Fibroblast of lung (primary cell): ENCODE measurements at places on chromosomes 12 and 14. TPM values are rescaled to one million over a fixed set of nuclear protein-coding genes. Genes with fewer than 3 reads are reported as not detected.

KRT78 gene
- total RNA-seq = not detected in 2 replicates

ITPR2 gene
- 13.6 and 24.6 TPM in 2 replicates for total RNA-seq

BDKRB2 gene
- total RNA-seq = 43.9 and 91.5 TPM in 2 replicates

KLRC3 gene
- total RNA-seq = not detected in 2 replicates

COCH gene
- 0.33 and 0.51 TPM in 2 replicates for total RNA-seq

GLIPR1L2 gene
- total RNA-seq = 0.33 and 1.0 TPM in 2 replicates

OR4E2 gene
- not detected in 2 replicates for total RNA-seq

SIRT4 gene
- total RNA-seq = 2.3 and 2.5 TPM in 2 replicates

NTN4 gene
- 8.2 and 28.6 TPM in 2 replicates for total RNA-seq

SLCO1A2 gene
- total RNA-seq = not detected in 2 replicates

LRRIQ1 gene
- under 0.01 TPM in 2 replicates for total RNA-seq

TSHR gene
- not detected in 2 replicates for total RNA-seq

OTX2 gene
- total RNA-seq = not detected in 2 replicates

DPY19L2 gene
- 4.4 and 5.0 TPM in 2 replicates for total RNA-seq

MARK3 gene
- total RNA-seq = 93.7 and 119 TPM in 2 replicates

RTN1 gene
- total RNA-seq = under 0.01 and 0.17 TPM in 2 replicates

ANHX gene
- not detected in 2 replicates for total RNA-seq

AQP5 gene
- total RNA-seq = under 0.01 TPM in 1 of 2 replicates, not detected in the other

WSCD2 gene
- total RNA-seq = under 0.01 TPM in 1 of 2 replicates, not detected in the other

ZC2HC1C gene
- total RNA-seq = 1.5 and 1.8 TPM in 2 replicates

ATG101 gene
- 90.3 and 103 TPM in 2 replicates for total RNA-seq

TCL1B gene
- total RNA-seq = not detected in 2 replicates

CLEC4A gene
- 0.26 and 0.33 TPM in 2 replicates for total RNA-seq

SLC6A13 gene
- total RNA-seq = not detected in 2 replicates

OTUB2 gene
- total RNA-seq = 1.5 and 2.3 TPM in 2 replicates

ZNF268 gene
- total RNA-seq = 28.6 and 30.0 TPM in 2 replicates

ADCY6 gene
- 34.7 and 53.2 TPM in 2 replicates for total RNA-seq

PTCSC3 gene
- total RNA-seq = not detected in 2 replicates

SYNDIG1L gene
- not detected in 2 replicates for total RNA-seq

KRT83 gene
- total RNA-seq = not detected in 2 replicates

ESR2 gene
- total RNA-seq = 0.26 and 0.66 TPM in 2 replicates
